Activated CD4-positive, CD25-positive, alpha-beta regulatory T cell (primary cell): ENCODE measurements at places on chromosomes 11 and 22.

DNA sequence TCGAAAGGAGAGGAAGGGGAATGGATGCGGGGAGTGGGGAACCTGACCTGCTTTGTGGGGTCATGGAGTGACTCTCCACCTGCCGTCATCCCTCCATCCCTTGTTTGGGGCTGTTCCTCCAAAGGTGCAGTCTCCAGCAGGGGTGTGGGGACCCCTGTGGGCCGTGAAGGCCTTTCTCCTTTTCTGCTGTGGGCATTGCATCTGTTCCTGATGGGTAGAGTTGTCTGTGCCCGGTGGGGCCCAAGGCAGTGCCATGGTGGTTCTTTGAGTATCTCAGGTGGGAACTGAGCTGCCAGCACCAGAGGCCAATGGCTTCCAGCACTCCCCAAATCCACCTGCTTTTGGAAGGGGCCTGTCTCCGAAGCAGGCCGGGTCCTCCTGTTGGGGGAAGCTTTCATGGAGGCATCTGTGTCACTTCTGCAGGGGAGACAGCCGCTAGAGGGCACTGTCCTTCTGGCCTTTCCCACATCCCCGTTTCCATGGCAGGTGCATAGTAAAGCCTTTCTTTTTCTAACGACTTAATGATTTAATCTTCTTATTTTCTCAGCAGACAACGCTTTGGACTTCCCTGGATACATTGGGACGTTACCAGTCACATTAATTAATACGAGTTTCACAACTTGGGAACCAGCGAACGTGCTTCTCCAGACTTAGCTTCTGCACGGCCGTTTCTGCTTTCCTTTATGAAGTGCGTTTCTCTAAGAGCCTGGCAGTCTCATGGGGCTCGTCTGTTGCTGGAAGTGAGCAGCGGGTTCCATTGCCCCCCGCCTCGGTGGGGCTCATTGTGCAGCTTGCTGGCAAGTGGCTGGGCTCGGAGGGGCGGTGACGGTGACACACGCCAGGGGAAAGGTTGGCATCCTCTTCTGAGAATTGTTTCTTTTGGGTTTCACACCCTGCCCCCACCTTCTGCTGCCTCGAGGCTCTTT is 57.1 kb downstream of the PARVB start:
- peak; percentile 53 for DNase-seq

DNA sequence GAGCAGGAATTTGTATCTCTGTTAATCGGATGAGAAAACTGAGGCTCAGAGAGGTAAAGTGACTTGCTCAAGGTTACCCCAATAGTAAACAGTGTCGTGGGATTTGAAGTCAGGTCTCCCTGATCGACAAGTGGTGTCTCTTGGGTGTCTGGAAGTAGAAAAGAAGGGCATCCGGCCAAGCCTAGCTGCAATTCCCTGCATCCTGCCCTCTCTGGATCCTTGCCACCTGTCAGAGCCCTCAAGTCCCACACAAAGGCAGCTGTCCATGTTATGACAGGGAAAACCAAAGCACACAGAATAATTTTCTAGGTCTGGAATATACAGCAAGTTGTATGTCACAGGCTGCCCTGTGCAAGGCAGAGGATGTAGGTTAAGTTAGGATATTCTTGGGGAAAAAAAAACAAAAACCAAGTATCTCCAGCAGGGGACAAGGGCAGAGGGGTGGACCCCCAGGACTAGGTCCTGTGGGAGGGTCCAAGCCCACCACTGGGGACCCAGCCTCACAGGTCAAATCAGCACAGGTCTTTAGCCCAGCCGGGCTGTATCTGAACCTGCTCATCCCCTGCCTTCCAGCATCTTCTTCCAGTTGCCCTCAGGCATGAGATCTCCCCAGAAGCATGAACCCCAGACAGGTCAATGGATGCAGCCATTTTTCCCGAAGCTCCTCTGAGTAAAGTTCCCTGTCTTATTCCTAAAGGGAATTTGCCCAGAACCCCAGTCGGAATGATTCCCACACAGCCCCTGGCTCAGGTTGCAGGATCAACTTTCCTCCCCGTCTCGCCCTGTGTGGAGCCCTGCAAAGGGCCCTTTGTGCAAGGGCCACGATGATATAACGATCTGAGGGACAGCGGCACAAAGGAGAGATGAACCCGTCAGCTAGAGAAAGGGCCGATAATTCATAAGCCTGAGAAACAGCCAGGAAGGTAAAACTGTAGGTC is 15.0 kb downstream of the USH1C start:
- DNase-seq = no peak

- no peak for DNase-seq
These were observed 10.3 kb downstream of the TP53I11 start for GRCh38 chr11:44940404-44940803.

DNA sequence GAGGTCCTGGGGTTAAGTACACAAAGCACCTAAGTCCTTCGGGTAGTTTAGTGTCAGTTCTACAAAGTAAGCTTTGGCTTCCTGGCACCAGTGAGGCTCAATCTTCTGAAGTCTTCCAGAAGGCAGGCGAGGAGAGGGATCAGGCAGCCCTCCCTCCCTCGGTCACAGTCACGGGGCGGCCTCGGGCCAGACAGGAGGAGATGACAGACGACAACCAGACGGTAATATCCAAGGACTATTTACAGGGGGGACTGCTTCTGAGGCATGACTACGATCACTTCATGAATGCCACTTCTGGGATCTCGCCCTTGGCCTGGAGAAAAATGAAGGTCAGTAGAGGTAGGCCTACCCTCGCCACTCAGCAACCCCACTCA is 383 bp upstream of the TMEM223 start:
- DNase-seq = no peak

- DNase-seq = no peak
These were observed 42.4 kb upstream of the DMC1 start for GRCh38 chr22:38612217-38613006.

GRCh38 chr11:93279851-93280347 is 50.6 kb upstream of the DEUP1 start:
- no peak for DNase-seq
